Left renal pelvis (tissue), 4 donors: ENCODE measurements at places on chromosomes 1 and 21. TPM values are rescaled to one million over a fixed set of nuclear protein-coding genes. Genes with fewer than 3 reads are reported as not detected.
A peak's percentile ranks its signal among the peaks of the same experiment; 100 is the strongest.

- DNase-seq: peak; percentile 43
These were observed 241.1 kb upstream of the KIAA0040 start for GRCh38 chr1:175433532-175434282.

DNA sequence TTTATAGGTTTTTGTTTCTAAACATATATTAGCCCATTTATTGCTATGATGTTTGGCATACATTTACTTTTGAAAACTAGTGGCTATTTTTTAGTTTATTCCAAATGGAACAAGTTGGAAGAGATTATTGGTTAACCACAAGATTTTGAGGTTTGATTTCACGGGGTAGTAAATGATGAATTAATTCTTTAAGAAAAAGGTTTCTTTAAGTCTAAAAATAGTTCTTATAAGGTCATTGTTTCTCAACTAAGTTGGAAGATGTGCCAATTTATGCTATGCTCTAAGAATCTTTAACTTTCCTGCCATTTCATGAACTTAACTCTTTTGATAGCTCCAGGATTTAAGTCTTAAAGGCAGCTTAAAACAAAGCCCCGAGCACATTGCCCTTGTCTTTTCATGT, 183.8 kb downstream of the LMO4 start:
- no peak for DNase-seq

- no peak for DNase-seq
These were observed 12.7 kb downstream of the ADAMTS1 start for GRCh38 chr21:26832546-26832945.

Gene TRIM63
- polyA plus RNA-seq: 0.67 TPM

DNA sequence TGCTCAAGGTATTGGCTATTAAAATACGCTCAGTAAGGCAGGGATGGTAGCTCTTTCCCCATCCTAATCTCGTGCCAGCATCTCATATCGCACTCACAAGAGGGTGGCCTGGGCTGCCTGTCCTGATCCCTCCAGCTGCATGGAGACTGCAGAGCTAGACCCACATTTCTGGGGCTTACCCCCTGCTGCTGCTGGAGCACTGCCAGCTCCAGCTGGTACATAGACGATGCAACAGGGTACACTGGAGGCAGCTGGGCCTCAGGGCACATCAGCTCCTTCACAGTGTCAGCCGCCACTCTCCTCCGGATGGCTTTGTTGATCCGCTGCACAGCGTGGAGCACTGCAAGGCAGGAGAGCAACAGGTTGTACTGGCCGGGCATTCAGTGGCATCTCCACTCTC, 16.0 kb downstream of the IQGAP3 start:
- DNase-seq: no peak

Gene LMX1A
- not detected for polyA plus RNA-seq

DNA sequence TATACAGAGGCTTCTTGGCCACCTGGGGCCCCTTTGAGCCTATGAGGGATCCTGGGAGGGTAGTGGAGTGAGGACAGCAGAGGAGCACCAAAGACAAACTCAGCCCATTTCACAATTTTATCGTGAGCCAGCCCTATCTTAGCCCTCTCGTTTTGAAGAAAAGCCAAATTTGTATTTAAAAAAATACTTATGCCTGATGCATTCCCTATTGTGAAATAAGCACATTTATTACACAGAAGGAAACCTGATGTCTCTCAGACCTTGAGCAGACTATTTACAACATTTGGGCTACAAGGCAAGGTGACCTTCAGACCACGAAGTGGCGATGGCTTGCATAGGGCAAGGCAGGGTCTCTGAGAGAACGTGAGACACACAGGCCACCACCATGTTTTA, 41.3 kb upstream of the H6PD start:
- no peak for DNase-seq

- no peak for DNase-seq
These were observed 14.4 kb downstream of the MEGF6 start for GRCh38 chr1:3596663-3597598.

DNA sequence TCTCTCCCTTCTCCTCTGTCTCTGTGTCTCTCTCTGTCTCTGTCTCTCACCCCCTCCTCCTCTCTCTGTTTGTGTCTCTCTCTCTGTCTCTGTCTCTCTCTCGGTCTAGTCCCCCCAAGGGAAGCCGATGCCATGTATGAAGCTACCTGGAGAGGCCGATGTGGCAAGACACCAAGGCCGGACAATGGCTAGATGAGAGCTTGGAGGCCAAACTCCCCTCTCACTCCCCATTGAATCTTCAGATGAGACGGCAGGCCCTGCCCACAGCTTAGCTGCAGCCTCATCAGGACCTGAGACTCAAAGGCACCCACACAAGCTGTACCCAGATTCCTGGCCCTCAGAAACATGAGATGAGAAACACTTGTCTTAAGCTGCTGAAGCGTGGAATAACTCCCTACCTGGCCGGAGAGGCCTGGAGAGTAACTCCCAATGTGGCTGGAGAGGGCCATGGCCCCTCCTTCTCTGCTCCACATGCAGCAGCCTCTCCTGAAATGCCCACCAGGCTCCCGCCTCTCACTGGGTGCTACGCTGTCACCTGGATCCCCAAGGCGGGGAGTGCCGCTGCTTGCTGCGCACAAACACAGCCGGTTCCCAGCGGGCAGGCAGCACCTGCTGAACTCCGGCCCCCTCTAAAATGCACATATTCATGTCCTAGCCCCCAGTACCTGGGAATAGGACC, 7.8 kb upstream of the ACTRT2 start:
- DNase-seq: no peak
